ENCODE measurements at places on chromosomes 13 and 19. TPM values are rescaled to one million over a fixed set of nuclear protein-coding genes. Genes with fewer than 3 reads are reported as not detected.

Gene ARRDC5
- 0.10 TPM for polyA plus RNA-seq

Gene TBC1D4
- polyA plus RNA-seq: 25.3 TPM

Gene ACP4
- not detected for polyA plus RNA-seq

Gene PSG11
- not detected for polyA plus RNA-seq

Gene FAM32A
- 106 TPM for polyA plus RNA-seq

Gene CAMSAP3
- polyA plus RNA-seq: 0.47 TPM

Gene LRRC25
- polyA plus RNA-seq: 1.2 TPM

Gene KLK1
- polyA plus RNA-seq: 14.4 TPM

Gene YJEFN3
- polyA plus RNA-seq: 4.0 TPM

Gene PSG3
- not detected for polyA plus RNA-seq

Gene CGB8
- polyA plus RNA-seq: not detected

Gene LMTK3
- 0.03 TPM for polyA plus RNA-seq

Gene TTYH1
- polyA plus RNA-seq: 0.26 TPM

Gene MAP2K7
- polyA plus RNA-seq: 4.5 TPM

Gene ZNF99
- not detected for polyA plus RNA-seq

Gene FFAR3
- polyA plus RNA-seq: not detected

Gene OLFM2
- polyA plus RNA-seq: not detected

Gene SERP2
- polyA plus RNA-seq: not detected

Gene PRSS57
- not detected for polyA plus RNA-seq

Gene ERICH6B
- 0.74 TPM for polyA plus RNA-seq

Gene PCDH17
- polyA plus RNA-seq: not detected

Gene SKA3
- polyA plus RNA-seq: 59.0 TPM

Gene KL
- polyA plus RNA-seq: 0.96 TPM

Gene UBA52
- polyA plus RNA-seq: 1,180 TPM

Gene KLK2
- 0.75 TPM for polyA plus RNA-seq

Gene DUXA
- polyA plus RNA-seq: not detected

Gene ZNF66
- 5.2 TPM for polyA plus RNA-seq

Gene PPP1R12C
- 10.5 TPM for polyA plus RNA-seq

Gene CD22
- 78.2 TPM for polyA plus RNA-seq

Gene KLK15
- not detected for polyA plus RNA-seq

All from GM12878 (cell line).